ENCODE measurements at places on chromosomes 11 and 22.

GRCh38 chr22:50602338-50602700 lies 1.7 kb downstream of the MAPK8IP2 start:
- DNase-seq, result no peak

GRCh38 chr22:38205261-38206128 lies 3.7 kb downstream of the MAFF start:
- DNase-seq, result no peak

- DNase-seq, result no peak
Observed at GRCh38 chr11:43992834-43993637, 50.6 kb downstream of the C11orf96 start.

DNA sequence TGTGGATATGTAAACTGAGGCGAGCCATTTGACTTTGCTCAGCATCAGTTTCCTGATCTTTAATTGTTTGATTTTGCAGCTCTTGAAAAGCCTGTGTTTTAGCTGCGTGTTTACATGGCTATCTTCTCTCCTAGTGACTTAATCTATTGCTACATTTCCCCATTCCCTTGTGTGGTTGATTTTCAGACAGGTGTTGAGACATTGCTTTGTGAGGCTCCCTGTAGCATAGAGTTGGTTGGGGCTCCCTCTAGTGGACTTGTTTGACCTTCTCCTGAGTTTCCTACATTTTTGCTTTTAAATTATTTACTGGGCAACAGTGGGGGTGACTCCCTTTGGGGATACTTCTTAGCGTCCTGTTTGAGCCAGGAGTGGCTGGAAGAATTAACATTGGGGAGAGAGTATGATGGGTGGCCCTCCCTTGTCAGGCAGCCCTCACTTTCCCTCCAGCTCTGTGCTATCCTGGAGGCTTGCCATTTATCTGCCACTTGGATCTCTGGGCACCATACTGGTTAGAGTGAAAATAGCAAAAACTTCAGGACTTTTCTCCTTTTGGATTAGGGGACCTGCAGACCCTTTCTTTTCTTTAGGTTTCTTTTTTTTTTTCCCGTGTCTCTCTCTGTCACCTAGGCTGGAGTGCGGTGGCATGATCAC lies 9.2 kb upstream of the CBL start:
- peak; percentile 74 for DNase-seq

DNA sequence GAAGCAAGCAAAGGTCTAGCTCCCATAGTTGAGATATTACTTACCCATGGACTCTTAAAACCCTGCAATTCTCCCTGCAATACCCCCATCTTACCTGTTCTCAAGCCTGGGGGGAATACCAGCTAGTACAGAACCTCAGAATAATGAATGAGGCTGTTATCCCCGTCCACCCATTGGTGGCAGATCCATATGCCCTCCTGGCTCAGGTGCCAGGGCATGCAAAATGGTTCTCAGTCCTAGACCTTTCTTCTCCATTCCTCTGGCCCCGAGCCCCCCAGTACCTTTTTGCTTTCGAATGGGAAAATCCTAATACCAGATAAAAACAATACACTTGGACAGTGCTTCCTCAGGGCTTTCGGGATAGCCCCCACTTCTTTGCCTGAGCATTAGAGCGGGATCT lies 86.4 kb downstream of the PIWIL4 start:
- no peak for DNase-seq

DNA sequence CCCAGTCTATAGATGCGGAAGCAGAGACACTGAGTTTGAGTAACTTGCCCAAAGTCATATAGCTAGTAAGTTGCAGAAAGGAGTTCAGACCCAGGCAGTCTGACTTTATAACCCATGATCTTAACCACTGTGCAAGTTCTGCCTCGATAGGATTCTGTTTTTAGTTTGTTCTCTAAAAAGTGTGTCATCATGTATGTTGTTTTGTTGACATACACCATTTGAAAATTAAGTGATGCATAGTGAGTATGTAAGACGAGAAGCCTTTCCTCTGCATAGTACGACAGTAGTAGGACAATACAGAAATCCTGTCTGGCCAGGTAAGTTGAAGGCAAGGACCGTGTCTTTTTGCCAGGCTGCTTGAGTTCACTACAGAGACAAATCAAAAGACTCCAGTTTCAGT lies 3.3 kb downstream of the ZC3H12C start:
- no peak for DNase-seq

DNA sequence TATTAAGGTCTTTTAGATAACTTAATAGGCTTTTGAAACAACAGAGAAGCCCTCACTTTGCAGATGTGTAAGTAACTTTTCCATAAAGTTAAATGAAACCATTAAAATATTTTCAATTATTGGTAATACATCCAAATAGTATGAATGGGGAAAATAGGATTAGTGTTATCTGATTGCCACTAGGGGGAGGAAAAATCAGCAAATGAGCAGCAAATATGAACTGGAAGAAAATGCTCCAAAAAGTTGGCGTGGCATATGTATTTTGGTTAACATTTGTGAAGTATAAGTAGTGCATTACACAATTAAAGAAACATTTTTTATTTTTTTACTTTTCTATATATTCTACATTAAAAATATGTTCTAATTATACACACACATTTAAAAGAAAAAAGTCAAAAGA lies 259.8 kb upstream of the ANO5 start:
- no peak for DNase-seq

GRCh38 chr22:30198152-30198825 lies 48.3 kb downstream of the LIF start:
- DNase-seq, result no peak

- no peak for DNase-seq
Observed at GRCh38 chr11:103450241-103450640, 341.0 kb downstream of the DYNC2H1 start.

DNA sequence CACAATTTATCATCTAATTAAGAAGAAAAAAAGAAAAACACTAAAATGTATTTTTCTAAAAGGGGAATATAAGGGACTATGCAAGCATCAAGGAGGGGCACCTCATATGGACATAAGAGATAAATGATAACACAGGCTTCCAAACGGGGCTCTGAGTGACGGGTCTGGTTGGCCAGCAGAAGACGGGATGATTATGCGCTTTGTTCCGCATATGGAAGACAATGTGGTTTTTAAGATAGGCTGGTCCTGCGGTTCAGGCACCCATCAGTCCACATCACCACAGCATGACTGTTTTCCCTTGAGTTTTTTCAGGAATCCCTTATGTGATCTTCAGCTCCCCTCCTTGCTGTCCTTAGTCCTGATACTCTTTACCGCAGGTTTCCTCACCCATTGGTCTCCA lies 404.6 kb downstream of the OPCML start:
- DNase-seq, result no peak

DNA sequence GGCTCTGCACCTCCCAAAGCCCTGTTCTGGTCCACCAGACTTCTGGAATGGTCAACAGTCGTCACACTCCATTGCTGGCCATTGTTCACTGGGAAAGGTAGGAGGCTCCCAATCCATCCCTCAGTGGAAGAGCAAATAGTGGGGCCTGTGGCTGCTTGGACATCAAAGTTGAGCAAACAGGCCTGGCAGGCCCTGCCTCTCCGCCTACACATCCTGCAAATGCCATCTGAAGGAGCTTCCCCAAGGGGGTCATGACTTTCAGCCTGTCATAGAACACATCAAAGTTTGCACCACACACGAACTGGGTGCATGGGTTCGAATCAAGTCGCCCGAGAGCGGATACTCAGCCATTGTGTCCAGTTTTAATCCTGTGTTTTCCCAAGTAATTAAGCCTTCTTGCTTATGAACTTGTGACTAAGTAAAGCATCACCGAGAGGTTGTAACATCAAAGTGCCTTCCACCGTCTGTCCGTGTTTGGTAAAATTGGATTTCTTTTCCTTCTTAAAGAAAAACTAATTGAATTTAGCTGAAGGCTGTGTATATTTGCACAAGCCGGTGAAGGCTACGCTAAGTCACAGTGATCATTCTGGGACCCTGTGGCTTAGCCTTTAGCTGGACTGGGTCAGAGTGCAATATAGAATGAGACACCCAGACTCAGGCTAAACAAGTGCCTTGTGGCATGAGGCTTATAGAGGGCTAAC lies 36.1 kb downstream of the CLPB start:
- DNase-seq, result no peak

DNA sequence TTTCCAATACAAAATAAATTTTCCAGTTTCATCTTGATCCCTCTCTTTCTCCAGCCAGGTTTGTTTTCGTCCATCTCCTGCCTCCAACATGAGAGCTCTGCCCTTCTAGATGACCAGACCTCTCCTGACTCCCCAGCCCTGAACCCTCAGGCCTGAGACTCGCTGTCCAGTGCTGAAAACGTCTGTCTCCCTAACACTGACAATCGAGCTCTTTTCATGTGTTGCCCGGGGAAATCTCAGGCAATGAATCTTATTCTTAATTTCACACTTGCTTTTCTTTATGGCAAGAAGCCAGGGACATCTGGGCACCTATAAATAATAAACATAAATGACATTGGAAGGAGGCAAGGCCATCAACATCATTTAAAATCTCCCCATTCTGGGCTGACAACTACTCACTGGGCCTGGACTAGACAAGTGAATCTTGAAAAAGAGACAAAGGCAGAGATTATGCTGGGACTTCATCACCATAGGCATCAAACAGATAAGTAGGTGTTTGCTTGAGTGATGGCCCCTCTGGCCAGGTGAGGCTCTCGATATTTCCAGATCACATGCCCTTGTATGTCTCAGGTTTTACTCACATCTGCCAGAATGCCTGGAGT lies 274.5 kb upstream of the B3GAT1 start:
- no peak for DNase-seq

DNA sequence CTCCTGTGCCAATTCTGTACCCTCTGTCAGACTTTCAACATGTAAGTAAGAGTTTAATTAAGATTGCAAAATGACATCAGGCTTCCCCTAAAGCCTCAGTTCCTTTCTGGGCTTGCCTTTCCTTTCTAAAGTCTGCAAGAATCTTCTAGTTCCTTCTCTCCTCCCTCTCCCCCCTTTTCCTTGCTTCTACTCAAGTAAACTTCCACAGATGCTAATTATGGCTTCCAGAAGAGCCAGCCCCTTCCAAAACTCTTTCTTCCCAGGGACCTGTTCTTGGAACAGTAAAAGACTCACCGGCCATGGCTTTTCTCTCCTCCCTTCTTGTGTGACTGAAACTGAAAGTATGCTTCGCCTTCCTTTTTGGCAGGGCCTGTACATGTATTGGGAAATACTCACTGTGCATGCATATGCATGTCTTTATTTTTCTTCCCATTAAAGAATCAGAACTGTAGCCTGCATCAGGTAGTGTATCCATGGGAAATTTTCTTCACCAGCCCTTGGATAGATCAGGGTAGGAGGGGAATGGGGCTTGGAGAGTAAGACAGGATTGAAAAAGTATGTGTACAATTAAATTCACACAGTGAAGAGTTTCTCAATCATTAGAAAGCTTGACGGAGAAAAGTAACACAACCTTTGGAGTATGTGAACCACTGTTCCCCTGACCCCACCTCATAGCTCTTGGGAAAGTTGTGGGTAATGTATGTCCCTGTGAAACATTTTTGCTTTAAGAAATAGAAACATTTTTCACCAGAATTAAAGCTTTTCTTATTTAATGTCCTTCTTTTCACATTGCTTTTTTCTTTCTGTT lies at the start of gene CASP1:
TSS of gene CASP1 (minus strand) at position 332 of the 808 bp plus-strand sequence. CDS start at position 301, 31 bp downstream.
- peak; percentile 79 for DNase-seq

GRCh38 chr11:121961321-121961801 lies 154.7 kb downstream of the BLID start:
- no peak for DNase-seq

DNA sequence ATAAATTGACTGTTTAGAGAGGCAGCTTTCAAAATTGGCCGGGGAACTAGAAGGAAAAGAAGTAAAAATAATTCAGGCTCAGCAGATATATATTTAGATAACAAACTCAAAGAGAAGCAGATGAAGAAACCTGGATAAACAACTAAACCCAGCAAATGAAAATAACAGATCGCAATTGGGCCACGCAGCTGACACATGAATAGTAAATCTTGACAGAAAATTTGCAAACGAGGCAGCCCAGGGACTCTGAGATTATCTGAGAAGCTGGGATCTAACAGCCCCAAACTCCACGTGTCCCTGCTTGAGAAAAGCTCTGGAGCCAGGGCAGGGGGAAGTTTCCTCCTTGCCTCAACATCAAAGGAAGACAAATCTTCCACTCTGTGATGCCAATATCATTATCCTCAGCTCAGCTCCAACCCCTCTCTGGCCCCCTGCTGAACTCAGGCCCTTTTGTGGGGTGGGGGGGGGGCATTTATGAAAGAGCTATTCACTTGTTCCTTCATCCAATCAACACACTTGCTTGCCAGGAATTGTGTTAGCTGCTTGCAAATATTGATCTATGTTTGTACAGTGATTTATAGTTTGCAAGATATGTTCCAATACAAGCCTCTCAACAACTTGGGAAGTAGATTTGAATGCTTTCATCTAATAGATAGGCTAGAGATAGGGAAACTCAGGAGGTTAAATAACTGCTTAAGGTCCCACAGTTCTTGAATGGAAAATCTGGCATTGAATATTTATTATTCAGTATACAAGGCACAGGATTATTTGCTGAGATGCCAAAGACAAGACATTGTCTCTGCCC lies 72.5 kb upstream of the C11orf87 start:
- no peak for DNase-seq

DNA sequence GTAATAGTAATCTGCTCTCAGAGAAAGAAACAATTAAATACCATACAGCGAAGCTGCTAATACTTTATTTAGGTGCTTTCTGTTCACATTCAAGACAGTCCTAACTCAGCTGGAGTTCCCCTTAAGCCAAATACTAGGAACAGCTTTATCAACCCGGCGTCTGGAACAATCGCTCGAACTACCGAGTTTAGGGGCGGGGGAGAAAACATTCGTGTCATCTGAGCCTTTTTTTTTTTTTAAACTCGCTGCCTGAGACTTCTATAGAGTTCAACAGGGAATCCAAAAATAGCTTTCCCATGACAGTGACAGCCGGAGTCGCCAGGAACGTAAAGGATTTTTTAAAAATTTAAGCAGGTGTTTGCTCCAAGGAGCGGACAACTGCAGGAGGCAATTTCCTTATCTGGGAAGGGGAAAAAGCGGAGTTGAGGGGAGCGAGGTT lies 852 bp downstream of the TRAF6 start:
- peak; percentile 17 for DNase-seq

DNA sequence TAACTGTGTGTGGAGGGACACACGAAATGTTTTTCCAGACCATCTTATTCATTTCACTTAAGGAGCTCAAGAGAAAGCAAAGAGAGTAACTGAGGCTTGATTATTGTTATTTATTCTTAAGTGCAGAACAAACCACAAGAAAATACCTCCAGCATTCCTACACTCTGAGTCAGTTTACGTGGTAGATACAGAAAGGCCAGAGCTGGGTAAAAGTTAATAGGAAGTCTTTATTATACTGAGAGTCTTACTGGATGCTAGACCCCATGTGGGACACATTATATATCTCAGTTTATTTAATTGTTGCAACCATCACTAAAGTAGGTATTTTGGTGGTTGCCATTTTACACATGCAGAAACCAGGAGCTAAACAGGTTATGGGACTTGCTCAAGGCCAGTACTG lies 261.4 kb upstream of the POU2AF2 start:
- no peak for DNase-seq

- DNase-seq, result no peak
Observed at GRCh38 chr22:23089633-23090456, 19.5 kb downstream of the GNAZ start.
